ENCODE measurements at places on chromosomes 6 and 20.

DNA sequence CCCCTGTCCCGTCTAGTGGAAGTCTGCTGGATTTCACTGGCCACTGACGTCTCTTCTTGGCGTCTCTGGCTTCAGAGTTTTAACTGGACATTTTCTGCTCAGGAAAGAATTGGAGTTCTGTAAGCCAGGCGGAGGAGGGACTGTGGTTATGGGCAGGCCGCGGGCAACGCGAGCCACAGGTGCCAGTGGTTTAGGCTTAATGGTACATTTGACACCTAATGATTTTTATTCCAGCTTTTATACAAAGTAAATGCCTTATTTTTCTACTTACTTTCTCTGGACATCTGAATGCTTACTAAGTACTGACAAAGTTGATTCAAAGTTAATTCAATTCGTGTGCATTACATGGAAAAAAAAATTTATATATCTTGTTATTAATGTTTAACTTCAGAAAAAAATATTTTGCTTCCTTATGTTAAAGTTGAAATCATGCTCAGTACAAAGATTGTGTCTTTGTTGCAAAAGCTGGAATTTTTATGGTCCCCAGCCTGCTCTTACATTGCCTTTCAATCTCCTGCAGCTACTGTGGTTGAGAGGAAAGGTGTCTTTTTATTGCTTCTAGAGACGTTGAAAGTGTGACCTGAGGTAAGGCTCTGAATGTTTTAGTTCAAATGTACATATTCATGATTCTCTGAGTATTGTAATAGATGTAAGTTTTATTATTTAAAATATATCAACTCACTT, 231.0 kb downstream of the SMOC2 start:
- DNase-seq, result no peak

GRCh38 chr20:20446425-20447015, 78.6 kb downstream of the INSM1 start:
- no peak for DNase-seq

- no peak for DNase-seq
These were observed 153.1 kb downstream of the EPHA7 start for GRCh38 chr6:93266116-93266817.

DNA sequence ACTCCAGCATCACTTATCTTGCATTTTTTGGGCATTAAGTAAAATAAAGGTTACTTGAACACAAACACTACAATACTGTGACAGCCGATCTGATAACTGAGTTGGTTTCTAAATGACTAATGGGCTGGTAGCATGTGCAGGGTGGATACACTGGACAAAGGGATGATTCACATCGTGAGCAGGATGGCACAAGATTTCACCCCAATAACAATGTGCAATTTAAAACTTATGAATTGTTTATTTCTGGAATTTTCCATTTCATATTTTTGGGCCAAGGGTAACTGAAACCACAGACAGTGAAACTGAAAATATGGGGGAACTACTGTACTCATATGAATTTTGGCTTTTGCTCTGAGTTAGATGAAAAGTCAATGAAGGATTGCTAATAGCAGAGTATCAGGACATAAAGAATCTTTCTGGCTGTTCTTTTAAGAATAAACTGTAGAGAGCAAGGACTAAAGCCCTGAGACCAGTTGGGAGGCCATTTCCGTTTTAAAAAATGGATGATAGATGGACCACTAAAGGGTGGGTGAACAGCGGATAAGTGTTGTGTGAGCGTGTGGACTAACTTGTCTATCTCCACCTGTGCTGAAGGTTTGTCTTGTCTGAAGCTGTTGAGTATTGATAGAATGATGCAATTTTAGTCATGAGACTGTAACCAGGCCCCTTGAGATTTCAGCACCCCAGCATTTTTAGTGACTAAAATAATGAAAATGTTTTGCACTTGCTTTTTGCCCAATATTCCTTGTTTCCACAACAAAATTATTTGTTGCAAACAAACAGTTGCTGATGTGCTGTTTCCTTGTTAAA, 8.2 kb downstream of the SPINT3 start:
- DNase-seq, result no peak

DNA sequence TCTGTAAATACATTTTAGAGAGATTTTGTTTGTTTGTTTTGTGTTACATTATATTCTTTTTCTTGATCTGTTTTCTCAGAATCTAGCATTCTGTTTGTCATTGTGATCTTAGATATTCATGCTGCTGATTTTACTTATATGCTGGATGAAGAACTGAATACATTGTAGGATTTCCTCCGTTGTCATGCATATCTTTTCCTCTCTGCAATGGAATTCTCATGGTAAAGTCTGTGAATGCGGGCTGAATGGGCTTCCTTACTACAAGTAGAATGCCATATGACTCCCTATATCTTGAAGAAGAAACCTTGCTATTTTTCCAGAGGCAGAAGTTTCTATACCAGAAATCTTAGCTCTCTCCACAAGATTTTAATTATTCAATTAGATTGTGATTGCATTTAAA, 2.4 kb upstream of the DEFB114 start:
- no peak for DNase-seq

Data from Panc1 (cell line).